ENCODE measurements at places on chromosomes 5 and 9. TPM values are rescaled to one million over a fixed set of nuclear protein-coding genes. Genes with fewer than 3 reads are reported as not detected.

KIAA0825 gene
- total RNA-seq: 4.7 TPM

ENTREP1 gene
- total RNA-seq: 12.6 TPM

PLAC8L1 gene
- total RNA-seq: not detected

POLR1E gene
- total RNA-seq: 27.7 TPM

TAF1L gene
- total RNA-seq: not detected

SOHLH1 gene
- not detected for total RNA-seq

TMEM215 gene
- total RNA-seq: not detected

CARTPT gene
- not detected for total RNA-seq

BHMT2 gene
- 83.1 TPM for total RNA-seq
